D341Med (cell line): ENCODE measurements at places on chromosomes 5 and 9.

GRCh38 chr9:128117613-128118471, 9.7 kb downstream of the PTGES2 start:
- DNase-seq = peak; percentile 89

DNA sequence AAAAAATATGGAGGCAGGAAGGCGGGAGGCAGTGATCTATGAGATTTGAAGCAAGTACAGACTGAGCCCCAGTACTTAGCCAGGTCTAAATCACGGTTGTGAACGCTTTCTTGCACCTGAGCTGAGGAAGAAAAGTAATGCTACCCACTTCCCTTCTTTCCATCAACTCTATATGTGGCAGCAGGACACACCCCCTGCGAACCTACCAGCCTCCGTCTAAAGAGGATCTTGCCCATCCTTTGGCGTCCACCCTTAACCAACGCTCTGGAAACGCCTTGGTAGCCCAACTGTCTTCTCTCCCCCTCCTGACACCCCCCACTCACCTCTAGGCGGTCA, 545 bp downstream of the HMGCS1 start:
- DNase-seq = no peak

DNA sequence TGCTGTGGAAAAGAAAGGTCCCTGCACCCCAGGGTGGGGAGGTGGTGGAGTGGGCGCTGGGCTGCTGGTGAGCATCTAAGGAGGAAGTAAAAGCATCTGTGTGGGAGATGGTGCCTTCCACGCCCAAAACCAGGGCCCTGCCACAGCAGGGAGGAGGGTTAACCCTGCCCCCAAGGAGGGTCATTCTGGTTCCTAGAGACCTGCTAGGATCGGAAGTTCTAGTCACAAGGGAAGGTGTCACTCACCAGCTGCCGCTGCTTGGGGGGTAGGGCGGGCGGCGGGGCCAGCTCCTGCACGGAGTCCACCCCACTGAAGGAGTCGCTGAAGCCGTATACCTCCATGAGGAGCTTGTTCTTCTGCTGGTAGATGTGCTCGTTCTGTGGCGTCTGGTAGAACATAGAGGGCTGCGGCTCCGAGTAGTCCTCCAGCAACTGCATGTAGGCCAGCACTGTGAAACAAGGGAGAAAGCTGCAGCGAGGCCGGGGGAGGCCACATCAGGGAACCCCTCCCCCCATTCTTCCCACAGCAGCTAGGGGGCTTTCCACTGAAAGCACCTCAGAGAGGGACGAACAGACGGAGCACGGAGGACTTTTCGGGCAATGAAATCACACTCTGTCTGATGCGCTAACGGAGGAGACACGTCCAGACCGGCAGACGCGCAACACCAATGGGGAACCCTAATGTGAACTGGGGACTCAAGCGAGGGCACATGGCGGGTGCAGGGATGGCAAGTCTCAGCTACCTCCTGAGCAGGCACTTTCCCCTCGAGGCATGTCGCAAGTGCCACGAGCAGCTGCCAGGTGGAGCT, 76.4 kb downstream of the PRRT1B start:
- no peak for DNase-seq

- DNase-seq = no peak
These were observed 110.2 kb upstream of the PCA3 start for GRCh38 chr9:76654051-76654461.

- no peak for DNase-seq
These were observed 41.8 kb downstream of the UGCG start for GRCh38 chr9:111938427-111938800.

GRCh38 chr9:76289042-76289441, 105.2 kb downstream of the RFK start:
- no peak for DNase-seq

GRCh38 chr5:54742417-54742891, 224.9 kb downstream of the SNX18 start:
- no peak for DNase-seq

DNA sequence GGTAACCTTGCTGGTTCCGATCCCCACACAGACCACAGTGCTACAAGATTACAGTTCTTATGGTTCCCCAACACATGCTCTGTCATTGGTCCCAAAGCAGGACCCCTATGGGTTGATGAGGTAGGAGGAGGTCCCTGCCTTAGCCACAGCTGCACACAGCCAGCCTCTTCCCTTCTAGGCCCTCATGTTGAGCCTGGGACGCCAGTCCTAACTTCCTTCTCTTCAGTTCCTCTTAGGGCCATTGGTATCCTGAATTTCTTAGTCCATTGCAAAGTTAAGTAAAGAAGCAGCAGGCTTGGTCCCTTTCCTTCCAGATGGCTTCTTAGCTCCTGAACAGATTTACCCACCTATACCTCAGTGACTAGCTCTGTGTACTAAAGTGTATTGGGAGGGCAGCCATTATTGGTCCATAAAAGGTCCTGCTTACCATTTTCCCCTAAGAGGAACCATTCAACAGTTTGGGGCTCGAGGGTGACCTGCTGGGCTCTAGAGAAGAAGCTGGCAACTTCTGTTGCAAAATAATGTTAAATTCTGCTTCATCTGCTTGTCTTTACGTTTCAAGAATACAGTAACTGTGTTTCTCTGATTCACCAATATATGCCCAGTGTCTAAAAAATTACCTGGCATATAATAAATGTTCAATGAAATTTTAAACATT, 50.2 kb downstream of the PDCD1LG2 start:
- DNase-seq = no peak

GRCh38 chr9:76586390-76587314, 127.7 kb downstream of the GCNT1 start:
- no peak for DNase-seq

DNA sequence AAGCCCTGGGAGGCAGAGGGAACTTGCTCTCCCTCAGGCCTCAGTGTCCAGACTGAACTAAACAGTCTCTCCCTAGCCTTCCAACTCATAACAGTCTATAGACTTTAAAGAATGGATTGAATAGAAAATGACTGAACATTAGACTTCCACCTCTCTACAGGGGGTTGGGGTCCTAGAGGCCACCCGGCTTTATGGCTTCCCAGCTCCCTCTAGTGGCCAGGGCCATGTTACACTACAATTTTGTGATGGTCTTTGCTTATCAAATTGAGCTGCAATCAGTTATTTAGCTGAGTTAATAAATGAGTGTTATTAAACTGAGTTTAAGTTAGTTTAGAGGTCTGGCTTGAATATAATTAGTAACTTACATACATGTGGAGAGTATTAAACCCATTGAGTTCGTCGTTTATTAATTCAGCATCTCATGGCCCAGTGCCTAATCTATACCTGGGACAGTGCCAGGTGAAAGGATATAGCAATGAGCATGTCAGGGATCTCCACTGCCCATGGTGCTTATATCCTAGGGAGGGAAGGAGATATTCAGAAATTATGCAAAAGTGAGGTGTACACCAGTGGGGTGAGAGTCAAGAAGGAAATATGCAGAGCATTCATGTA, 105.2 kb downstream of the SH3TC2 start:
- peak; percentile 60 for DNase-seq

GRCh38 chr9:37650873-37651768, at the start of gene FRMPD1:
FRMPD1 (plus strand) TSS chr9:37650954; CDS start chr9:37692642, 41,688 bp downstream.
- peak; percentile 96 for DNase-seq

DNA sequence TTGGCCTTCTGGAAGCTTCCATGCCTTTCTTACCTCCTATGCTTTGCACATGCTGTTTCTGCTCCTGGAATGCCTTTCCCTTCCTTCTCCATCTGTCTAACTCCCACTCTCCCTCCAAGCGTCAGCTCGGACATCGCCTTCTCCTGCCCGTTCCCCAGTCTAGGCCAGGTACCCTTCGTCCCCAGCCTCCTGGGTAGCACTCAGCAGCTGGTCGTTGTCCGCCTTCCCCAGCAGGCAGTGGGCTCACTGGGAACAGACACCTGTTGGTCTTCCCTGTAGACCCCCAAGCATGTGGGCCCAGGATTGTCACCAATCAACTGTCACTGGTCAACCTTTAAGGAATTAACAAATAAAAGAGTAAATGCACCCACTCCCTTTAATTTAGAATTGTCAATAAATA, 202.2 kb downstream of the RGS3 start:
- DNase-seq = no peak

DNA sequence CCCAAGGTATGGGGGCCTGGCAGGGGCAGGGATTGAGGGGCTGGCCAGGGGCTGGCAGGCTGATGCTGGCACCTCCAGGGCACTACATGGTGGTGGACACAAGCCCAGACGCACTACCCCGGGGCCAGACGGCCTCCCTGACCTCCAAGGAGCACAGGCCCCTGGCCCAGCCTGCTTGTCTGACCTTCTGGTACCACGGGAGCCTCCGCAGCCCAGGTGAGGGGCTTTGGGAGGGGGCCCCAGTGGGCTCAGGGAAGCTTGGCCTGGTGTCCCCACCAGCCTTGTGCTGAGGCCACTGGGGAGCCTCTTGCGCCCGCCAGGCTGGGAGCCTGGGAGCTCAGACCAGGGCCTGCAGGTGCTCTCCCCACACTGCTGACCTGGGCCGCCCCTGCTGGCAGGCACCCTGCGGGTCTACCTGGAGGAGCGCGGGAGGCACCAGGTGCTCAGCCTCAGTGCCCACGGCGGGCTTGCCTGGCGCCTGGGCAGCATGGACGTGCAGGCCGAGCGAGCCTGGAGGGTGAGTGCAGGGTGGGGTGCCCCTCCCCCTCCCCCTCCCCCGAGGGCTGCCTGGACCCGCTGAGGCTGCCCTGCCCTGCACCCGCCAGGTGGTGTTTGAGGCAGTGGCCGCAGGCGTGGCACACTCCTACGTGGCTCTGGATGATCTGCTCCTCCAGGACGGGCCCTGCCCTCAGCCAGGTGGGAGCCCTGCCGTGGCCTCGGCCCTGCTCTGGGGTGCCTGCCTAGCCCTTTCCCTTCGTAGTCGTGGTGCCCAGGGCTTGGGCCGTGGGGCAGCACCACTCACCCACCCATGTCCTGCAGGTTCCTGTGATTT, 5.7 kb downstream of the MAMDC4 start:
- no peak for DNase-seq

GRCh38 chr5:172414531-172415361, 39.6 kb downstream of the SH3PXD2B start:
- no peak for DNase-seq

- no peak for DNase-seq
These were observed 11.0 kb upstream of the FAM81B start for GRCh38 chr5:95380103-95380628.

GRCh38 chr9:12774861-12775678, at the start of gene LURAP1L:
LURAP1L (plus strand) TSS chr9:12775020; CDS start chr9:12775716, 696 bp downstream.
- DNase-seq = peak; percentile 48
